Dermis blood vessel endothelial cell (primary cell): ENCODE measurements at places on chromosomes 6 and 20. TPM values are rescaled to one million over a fixed set of nuclear protein-coding genes. Genes with fewer than 3 reads are reported as not detected.

Gene NOX3
- not detected in 2 replicates for total RNA-seq

Gene VGLL2
- total RNA-seq: not detected in 2 replicates

Gene KCNK5
- total RNA-seq: 0.17 TPM in 1 of 2 replicates, not detected in the other

- no peak for DNase-seq
These were observed 10.6 kb downstream of the PDYN start for GRCh38 chr20:1983301-1983700.

DNA sequence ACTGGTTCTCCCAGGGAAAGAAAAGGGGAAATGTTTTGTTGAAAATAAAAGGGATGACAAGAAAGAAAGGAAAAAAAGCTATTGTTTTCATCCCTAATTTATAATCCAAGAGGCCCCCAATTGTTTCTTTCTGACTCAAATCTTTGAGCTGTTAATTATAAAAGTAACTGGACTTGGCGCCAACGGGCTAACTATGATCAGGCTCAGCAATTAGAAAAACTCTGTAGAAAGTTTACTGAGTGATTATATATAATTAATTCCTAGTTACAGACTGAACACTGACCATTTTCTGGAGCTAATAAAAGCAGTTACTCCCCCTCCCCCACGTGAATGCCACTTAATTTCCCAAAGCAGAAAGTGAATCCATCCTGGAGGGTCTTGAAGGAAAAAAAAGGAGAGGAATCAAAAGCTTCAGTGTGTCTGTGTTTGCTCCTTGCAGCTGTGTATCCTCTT is 3.2 kb downstream of the ZMYND8 start:
- DNase-seq: peak; percentile 30
